ENCODE measurements at places on chromosomes 3 and 15.
A peak's percentile ranks its signal among the peaks of the same experiment; 100 is the strongest.

GRCh38 chr3:161682715-161683114, 186.1 kb downstream of the OTOL1 start:
- no peak for DNase-seq

DNA sequence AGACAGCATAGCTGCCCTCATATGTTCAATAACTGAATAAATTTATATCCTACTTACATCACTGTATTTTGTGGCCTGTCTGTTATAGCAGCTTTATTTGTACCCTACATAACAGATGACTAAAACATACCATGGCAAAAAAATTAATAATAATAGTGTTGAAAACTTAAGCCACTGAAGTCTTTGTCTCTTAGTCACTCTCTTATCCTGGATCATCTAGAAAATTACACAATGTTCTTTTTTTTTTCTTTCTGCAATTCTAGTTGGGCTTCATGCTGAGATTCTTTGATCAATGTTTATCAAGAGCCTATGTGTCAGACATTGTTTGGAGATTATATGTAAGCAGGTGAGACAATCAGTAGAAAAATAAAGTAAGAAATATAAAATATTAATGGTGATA, 519.3 kb upstream of the ARPP21 start:
- DNase-seq: no peak

DNA sequence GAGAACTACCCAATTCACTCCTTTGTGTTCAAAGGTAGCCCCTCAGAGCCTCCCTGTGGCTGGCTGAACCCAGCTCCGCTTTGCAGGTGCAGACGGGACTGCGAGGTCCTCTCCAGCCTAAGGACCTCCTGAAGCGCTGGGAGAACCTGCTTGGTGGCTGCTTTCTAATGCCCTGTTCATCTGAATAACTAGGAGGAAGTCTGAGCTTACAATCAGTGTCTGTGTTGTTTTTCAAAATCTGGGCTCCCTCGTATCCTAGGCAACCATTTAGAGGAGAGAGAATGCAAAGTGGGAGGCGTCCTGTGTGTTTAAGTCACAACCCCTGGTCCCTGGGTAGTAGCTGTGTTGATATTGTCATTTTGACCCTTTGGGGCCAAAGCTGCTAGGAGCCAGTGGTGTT, 99.9 kb downstream of the GABRG3 start:
- DNase-seq: no peak

DNA sequence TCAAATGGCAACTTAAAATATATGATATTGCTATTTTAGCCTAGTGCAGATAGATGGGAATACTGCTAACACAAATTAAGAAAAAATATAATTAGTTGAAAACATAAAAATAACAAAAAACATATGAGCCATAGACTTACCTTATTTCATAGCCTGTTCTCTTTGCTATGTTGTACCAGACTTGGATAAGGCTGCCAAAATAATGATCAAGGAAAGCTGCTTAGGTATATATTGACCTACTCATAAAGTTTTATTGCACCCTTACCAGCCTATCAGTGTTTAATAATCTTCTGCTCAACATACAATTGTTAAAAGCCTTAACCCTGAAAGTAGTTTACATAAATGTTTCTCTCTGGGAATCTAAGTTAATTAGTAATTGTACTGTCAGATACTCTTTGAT, at the start of gene SI:
Gene SI (minus strand): TSS at position 204 of the 400 bp plus-strand sequence. CDS start 2,484 bp downstream, outside the sequence.
- no peak for DNase-seq

GRCh38 chr3:134709561-134710312, 58.9 kb upstream of the KY start:
- DNase-seq: no peak

GRCh38 chr3:9156604-9157003, 92.8 kb downstream of the SRGAP3 start:
- DNase-seq: no peak

DNA sequence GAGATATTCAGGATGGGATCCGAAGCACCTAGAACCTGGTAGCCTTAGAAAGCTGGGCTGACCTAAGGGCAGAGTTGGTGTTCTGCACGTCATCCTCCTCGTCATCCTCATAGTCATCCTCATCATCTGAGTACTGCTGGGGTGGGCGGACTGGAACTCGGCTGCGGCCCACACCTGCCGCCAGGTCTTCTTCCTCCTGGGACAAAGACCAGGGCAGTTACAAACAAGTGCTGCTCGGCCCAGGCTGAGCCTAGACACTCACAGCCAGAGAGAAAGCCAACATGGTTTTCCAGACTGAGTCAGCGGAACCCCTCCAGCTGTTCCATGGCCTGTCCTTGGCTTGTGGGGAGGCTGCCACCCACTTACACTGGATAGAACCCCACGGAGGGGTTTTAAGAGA, 40.5 kb downstream of the SEMA3G start:
- DNase-seq: no peak

GRCh38 chr3:138941259-138941885, 5.6 kb downstream of the FOXL2 start:
- DNase-seq: no peak

DNA sequence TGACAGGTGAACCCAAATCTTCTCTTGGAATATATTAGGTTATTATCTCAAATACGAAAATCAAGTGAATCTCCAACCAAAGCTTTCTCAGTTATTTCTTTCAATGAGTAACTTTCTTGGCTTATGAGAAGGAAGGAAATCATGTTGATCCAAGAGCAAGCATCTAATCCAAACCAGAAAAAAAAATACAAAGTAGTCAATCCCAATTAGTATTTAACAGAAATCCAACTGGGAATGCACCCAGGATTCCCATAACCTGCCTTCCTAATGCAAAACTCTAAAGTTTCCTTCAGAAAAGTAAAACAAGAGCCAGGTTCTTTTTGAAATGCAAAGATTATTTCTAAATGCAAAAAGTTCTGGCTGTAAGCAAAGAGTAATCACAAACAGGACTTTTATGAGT, 289.3 kb downstream of the SHOX2 start:
- DNase-seq: no peak

- no peak for DNase-seq
Observed at GRCh38 chr15:29018120-29018805, 132.5 kb downstream of the APBA2 start.

DNA sequence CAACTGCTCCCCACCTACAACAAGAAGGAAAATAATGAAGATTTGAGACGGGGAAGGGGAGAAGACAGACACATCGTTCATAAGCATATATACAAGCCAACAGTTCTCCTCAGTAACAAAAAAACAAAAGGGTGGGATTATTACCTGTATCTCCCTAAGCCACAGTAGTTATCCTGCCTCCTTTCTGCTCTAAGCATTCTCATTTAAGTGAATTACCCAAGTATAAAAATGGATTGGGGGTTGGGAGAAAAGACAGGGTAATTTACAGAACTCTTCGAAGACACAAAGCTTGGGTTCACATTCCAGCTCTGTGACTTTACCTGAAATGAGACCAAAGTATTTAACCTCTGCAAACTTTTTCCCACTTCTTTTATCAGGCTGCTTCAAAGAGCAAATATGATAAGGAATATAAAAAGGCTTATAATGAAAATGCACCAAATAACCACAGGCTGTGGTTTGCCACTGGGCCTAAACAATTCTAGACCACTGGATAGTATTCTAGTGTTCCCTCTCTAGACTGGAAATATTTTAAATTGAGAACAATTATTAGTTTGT, 64.4 kb downstream of the UACA start:
- DNase-seq: no peak

- no peak for DNase-seq
Observed at GRCh38 chr3:55877703-55878102, 390.6 kb upstream of the WNT5A start.

DNA sequence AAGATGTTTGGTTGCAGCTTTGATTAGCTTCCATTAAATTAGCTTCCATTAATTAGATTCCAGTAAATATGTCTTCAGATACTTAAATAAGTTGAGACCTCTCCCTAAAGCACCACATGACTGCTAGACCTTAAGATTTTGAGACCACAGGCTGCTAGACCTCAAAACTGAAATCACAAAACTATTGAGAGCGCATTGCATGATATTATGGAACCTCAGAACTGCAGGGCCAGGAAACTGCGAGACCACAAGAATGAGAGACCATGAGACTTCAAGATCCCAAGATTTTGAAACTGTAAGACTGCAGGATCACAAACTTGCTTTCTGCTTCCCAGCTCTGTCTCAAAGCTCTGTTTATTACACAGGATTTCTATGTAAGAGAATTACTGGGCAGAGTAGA, 87.4 kb downstream of the TRIM42 start:
- DNase-seq: no peak

- no peak for DNase-seq
Observed at GRCh38 chr3:140078343-140078742, 143.4 kb downstream of the CLSTN2 start.

GRCh38 chr15:80072285-80072994, 13.0 kb downstream of the ZFAND6 start:
- DNase-seq: no peak

- no peak for DNase-seq
Observed at GRCh38 chr3:157170861-157171260, 10.9 kb upstream of the CCNL1 start.

GRCh38 chr15:81516012-81516411, 142.0 kb upstream of the TMC3 start:
- DNase-seq: no peak

GRCh38 chr3:100087198-100087597, 27.1 kb downstream of the FILIP1L start:
- DNase-seq: no peak

DNA sequence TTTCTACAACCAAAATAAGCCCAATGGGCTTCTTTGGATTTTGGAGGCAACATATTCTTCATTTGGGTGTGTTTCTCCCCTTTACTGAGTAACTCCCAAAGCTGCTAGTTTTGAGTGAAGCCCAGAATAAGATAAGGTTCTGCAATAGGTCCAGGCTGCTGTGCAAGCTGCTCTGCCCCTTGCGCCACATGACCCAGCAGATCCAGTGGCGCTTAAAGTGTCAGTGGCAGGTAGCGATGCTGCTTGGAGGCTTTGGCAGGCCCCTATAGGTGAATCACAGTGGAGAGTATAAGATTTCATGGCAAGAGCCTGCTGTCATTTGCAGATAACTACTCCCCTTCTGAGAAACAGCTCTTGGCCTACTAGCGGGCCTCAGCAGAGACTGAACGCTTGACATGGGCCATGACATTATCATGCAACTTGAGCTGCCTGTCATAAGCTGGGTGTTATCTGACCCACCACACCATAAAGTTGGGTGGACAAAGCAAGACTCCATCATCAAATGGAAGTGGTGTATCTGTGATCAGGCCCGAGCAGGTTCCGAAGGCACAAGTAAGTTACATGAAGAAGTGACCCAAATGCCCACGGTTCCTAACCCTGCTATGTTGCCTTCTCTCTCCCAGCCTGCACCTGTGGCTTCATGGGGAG, 88.4 kb upstream of the OXTR start:
- no peak for DNase-seq

DNA sequence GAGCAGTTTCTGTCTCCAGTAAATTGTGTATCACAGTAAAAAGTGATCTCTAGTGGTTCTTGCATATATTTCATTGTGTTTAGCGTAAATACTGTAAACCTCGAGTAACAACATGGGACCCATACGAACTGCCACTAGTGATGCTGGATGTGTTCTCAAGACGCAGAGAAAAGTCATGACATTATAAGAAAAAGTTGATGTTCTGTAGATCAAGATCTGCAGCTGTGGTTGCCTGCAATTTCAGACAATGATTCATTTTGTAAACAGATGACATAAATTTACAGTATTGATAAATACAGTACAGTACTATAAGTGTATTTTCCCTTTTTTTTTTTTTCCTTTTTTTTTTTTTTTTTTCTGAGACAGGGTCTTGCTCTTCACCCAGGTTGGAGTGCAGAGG, 100.1 kb downstream of the DPH6 start:
- DNase-seq: no peak

DNA sequence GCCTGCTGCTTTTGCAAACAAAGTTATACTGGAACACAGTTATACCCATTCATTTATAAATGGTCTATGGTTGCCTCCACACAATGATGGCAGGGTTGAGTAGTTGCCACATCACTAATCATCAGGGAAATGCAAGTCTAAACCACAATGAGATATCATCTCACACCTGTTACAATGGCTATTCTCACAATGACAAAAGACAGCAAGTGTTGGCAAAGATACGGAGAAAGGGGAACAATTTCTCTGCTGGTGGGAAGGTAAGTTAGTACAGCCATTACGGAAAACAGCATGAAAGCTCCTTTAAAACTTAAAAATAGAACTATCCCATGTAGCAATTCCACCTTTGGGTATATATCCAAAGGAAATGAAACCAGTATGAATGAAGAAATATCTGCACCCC, 261.4 kb downstream of the TJP1 start:
- no peak for DNase-seq

DNA sequence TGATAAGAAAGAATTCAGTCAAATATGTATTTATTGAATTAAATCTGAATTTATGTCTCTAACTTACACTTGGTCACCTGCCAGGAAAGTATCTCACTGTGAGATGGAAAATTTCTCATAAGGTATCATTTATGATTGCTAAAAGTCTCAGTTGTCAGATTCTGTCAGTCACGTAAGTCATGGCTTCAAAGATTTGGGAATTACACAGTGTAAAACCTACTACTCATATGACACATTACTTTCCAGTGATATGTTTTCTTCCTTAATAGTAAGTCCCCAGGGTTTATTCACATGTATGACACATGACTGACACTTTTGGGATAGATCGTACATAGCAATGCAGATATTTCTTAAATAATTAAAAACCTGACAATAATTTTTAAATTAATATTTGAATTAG, 792.2 kb downstream of the PLOD2 start:
- DNase-seq: no peak

GRCh38 chr15:40769274-40770146, at the start of gene C15orf62:
C15orf62 (plus strand) TSS chr15:40769980; CDS start chr15:40770496, 516 bp downstream.
- peak; percentile 18 for DNase-seq

GRCh38 chr15:32675466-32675865, 34.0 kb downstream of the SCG5 start:
- no peak for DNase-seq

DNA sequence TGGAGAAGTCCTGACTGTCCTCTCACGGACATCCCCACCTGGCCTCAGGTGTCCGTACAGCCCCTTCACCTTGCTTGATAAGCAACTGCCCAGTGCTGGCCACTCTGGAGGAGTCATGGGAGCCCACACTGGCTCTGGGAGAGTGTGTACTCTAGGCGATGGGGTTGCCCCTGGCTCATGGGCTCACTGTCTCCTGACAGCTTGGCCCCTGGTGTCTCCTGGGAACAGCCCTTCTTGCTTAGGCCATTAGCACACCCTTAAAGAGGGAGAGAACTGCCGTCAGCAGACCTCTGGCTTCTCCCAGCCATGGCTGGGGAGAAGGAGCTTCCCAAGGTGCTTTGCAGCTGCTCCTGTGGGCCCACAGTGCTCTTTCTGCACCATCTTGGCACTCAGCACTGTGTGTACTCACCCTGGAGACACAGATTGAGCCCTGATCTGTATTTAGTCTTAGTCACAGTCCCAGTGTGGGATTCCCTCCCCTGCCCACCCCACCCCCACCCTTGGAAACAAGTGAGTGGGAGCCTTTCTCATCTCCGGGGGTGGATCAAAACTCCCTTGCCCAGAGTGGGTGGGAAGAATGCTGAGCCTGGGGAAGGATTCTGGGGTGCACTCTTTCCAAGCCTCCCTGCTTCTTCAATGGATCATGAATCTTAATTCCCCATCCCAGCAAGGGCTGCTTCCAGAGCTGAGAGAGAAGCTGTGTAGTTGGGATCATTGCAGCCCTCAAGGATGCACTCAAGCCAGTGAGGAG, 83.5 kb upstream of the ADPGK start:
- DNase-seq: no peak

GRCh38 chr3:126468028-126468891, 7.4 kb downstream of the ZXDC start:
- no peak for DNase-seq

GRCh38 chr3:146160321-146160963, 542 bp downstream of the PLOD2 start:
- peak; percentile 73 for DNase-seq

- DNase-seq: no peak
Observed at GRCh38 chr15:71329041-71329440, 213.8 kb downstream of the THSD4 start.

GRCh38 chr15:41780266-41780665, 6.0 kb downstream of the MAPKBP1 start:
- no peak for DNase-seq

All from hippocampal formation (tissue), 2 donors.